ENCODE measurements at places on chromosomes 6 and 20.

- no peak for DNase-seq
These were observed 44.5 kb upstream of the DSE start for GRCh38 chr6:116326181-116326671.

DNA sequence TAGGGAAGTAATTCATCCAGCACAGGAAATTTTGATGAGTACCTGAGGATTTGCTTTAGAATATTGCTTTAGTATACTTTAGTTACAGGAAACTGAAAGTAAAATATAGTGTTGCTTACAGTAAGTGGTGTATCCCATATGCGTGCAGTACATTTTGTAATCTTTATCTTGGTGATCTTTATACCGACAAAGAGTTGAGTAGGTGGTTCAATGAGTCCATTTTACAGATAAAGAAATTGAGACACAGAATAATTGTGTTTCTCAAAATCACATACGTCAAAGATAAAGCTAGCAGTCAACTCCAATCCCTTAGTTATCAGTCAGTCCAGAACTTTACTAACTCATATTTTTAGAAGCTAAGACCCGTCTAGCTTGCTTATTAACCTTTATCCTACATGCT is 65.8 kb upstream of the E2F3 start:
- no peak for DNase-seq

DNA sequence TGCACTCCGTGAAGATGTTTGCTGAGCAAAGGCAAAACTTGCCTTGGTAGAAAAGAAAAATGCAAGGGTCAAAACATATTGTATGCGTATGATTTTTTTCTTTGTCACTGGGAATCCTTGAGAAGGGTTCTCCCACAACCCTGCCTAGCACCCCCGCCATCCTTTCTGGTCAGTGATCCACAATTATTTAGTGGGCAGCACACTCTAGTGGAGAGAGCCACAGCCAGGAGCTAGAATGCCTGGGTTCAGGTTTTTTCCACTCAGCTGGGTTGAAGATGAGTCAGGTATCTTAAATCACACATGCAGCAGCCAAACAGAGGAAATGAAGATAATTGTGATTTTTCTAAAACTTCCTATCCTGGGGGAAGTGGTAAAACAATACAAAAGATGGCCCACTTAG is 243.1 kb downstream of the PKHD1 start:
- DNase-seq = no peak

DNA sequence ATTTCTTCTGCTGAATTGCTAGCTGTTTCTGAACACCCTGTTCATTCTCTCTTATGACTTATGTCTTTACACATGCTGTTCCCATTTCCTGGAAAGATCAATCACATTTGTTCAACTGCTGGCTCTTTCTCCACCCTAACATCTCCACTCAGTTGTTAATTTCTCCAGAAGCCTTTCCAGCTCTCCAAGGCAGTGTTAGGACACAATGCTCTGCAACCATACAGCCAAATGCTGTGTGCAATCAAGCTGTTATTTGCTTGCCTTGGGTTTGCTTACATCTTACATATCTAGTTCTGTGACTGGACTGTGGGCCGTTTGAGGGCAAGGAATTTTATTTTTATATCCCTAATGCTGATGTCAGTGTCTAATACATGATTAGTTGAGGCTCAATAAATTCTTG is 24.2 kb upstream of the CITED2 start:
- no peak for DNase-seq

GRCh38 chr6:151940307-151940706 is 132.8 kb downstream of the ESR1 start:
- no peak for DNase-seq

GRCh38 chr20:56202493-56203077 is 45.9 kb upstream of the MC3R start:
- DNase-seq = no peak

GRCh38 chr6:128487746-128488145 is 32.7 kb downstream of the PTPRK start:
- DNase-seq = no peak

- DNase-seq = no peak
These were observed 1.8 kb upstream of the WRNIP1 start for GRCh38 chr6:2763345-2763841.

DNA sequence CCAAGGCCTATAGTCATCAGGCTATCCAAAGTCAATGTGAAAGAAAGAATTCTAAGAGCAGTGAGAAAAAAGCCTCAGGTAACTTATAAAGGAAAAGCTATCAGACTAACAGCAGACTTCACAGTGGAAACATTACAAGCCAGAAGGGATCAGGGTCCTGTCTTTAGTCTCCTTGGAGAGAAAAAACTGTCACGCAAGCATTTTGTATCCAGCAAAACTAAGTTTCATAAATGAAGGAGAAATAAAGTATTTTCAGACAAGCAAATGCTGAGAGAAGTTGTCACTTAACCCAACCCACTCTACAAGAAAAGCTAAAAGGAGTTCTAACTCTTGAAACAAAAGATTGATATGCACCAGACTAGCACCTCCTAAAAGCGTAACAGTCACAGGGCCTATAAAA is 28.1 kb downstream of the CITED2 start:
- DNase-seq = no peak

DNA sequence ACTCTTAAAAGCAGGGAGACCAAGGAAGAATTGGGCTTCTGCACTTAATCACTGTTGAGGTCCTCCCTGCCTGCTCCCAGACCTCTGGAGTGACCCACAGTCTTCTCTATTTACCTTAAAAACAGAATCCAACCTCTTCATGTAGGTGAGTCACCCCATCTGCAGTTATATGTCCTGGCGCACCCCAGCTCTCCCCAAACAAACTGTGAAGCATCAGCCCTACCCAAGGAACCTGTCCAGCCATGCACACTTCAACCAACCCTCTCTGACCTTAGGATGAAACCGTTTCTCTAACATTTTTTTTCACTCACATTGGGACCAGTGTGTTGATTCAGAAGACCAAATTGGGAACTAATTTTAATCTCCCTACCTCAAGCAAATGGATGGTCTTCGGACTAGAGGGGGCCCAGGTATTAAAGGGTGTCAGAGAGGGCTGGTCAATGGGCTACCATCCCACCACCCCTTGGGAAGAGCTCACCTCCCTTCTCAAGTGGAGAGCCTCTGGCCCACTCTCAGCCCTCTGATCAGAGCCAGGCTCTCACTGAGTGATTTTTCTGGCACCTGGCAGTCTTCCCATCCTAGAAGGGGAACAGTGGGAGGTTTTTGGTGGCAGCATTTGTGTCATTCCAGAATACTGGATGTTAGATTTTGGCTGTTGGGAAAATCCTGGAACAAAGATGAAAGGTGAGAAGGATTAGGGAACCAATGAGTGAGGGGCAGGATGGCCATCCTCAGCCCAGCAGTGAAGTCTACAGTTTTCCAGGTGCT is 203.6 kb downstream of the LRFN2 start:
- DNase-seq = no peak

DNA sequence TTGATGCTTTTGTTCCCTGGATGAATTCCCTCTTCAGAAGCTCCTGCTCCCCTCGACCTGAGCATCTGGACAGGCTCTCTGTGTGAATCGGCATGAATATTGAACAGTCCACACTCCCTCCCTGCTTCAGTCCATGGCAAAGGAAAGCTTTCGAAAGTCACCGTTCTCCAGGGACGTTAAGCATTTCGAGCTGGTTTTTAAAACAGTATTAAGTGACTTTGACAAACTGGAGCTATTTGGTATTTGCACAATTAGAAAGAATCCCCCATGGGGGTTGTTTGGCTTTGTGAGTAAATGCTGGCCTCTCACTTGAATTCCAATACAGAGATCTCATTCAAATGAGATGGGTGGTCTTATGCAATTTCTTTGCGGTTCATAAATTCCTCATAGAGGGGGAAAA is 85.3 kb upstream of the TIAM2 start:
- DNase-seq = no peak

GRCh38 chr6:35731414-35731735 is 5.5 kb upstream of the ARMC12 start:
- peak; percentile 88 for DNase-seq

DNA sequence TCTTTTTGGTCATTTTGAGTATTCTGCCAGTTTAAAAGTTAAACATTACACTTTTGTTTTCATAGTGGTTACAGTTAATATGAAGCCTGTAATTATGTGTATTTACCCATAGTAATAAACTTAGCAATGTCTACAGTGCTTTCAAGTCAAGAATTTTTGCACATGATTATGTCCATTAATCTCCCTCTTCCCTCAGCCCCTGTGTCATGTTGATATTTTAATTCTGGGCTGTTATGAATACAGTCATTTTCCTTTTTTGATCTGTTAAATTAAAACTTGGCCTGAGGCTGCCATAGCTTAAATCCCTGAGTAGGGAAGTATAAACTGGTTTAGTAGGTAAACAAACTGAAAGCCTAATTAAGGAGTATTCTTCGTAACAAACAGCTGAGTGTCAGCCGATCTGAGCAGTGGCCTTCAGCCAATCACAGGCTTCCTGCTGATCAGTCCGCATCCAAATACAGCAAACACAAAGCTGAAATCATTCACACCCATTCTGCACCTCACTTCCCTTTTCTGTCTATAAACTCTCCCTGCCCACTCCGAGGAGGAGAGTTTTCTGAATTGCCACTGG is 9.5 kb upstream of the SFT2D1 start:
- DNase-seq = no peak

- no peak for DNase-seq
These were observed 50.9 kb downstream of the TNFRSF21 start for GRCh38 chr6:47258724-47259347.

DNA sequence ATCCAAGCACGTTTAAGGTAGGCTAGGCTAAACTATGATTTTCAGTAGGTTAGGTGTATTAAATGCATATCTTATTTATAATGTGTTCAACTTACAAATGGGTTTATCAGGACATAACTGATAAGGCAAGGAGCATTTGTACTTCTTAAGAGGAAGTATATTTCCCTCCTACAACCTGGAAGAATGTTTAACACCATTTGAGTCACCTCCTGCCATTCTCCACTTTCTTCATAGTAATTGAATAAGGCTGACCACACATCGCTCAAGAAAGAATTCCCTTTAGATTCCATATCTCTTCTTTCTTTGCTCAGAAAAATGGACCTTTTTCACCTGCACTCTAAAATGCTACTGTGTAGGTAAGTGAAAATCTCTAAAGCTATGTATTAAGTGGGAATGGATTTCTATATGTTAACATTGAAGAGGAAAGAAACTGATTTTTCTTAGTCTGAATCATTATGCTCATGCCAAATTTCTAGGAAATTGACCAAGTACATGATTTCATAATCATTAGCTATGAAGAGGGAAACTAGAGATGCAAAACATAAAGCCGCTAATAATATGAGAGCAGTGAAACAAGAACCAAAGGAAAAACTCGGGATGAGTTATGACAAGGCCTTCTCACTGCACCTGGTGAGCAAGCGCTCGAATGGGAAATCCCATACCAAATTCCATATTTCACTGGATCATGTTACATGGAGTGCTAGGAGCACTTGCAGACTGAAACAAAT is 210.4 kb downstream of the ALDH8A1 start:
- no peak for DNase-seq

DNA sequence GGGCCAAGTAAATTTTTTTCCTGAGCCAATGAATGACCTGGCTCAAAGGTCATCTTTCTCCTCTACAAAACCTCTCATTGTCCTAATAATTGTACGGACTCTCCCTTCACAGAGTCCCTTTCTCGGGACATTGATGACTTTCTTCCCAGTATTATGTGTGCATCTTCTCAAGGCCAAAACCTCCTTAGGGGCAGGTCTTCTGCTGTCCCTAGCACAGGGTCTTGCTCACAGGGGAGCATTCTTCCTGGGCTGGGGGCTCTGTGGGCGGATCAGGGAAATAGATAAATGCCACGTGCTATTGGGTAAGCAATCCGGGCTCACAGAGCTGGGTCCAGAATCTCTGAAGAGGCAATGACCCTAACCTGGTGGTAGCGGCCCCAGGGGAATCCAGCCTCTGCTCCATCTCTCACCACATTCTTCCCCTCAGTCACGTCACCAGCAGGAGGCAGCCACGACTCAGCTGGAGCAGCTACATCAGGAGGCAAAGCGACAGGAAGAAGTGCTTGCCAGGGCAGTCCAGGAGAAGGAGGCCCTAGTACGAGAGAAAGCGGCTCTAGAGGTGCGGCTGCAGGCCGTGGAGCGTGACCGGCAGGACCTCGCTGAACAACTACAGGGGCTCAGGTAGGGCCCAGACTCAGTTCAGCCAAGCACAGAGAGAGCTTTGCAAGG is 23.5 kb downstream of the CEP250 start:
- DNase-seq = no peak

- DNase-seq = no peak
These were observed 90.6 kb downstream of the C6orf118 start for GRCh38 chr6:165218829-165219228.

DNA sequence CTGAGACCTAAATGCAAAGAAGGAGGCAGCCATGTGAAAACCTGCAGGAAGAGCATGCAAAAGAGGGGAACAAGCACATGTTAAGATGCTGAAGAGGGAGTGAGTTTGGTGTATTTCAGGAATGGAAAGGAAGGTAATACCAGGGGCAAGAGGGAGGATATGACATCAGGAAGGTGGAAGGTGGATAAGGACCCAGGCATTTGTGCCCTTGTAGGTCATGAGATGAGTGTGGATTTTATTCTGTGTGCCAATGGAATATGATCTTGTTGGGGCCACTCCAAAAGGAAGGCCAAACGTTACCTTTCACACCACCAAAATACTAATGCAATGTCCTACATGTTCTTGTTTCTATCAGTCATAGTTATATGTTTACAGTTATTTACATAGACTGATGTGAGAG is 17.2 kb upstream of the DOK5 start:
- no peak for DNase-seq

DNA sequence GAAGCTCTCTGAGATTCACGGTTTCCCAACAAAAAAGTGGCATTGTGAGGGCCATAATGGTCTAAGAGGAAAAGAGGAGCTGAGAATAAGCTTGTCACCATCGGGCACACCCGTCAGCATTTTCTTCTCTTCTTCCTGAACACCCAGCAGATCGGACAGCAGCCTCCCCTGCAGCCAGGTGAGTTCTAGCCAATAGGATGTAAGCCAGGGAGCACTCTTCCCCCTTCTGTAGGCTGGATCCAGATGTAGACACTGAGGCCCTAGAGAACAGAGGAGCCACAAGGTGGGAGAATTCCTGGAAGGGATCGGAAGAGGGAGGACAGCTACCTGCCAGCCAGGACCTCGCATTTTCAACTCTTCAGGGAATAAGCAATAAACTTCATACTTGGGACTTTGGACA is 228.0 kb downstream of the SYNDIG1 start:
- DNase-seq = no peak

- peak; percentile 0 for DNase-seq
These were observed 90.1 kb upstream of the FERMT1 start for GRCh38 chr20:6212903-6213302.

DNA sequence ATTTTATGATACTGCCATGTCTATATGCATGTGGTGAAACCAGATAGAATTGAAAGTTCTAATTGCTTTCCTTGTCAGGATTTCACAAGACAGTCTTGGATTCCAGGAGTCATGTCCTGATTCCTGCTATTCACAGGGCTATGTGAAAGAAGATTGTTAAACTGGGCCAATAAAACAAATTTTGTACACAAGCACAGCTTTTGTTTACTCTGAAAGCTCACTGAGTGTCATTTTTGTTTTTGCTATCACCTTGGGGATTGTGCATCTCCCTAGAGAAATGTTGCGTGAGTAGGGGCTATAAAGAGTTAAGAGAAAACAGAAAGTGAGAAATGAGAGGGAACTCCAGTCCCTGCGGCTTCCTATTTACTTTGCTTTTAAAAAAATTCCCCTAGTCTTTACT is 627.5 kb downstream of the PKHD1 start:
- no peak for DNase-seq

All from GM12892 (cell line).